ENCODE measurements at places on chromosomes 5 and 9.

GRCh38 chr5:106121972-106122605 lies 1548.6 kb downstream of the EFNA5 start:
- peaks cover 2% of the 10 kb centered on the region for H3K36me3 ChIP-seq
- H3K4me1 ChIP-seq = no peaks in the 10 kb centered on the region
- peak; percentile 2 for DNase-seq

GRCh38 chr5:43367453-43367852 lies 44.7 kb downstream of the CCL28 start:
- peaks cover 5% of the 10 kb centered on the region for H3K36me3 ChIP-seq
- peaks cover 6% of the 10 kb centered on the region for H3K4me1 ChIP-seq
- no peaks in the 10 kb centered on the region for H3K27me3 ChIP-seq
- no peak overlapping the region for H3K27ac ChIP-seq
- DNase-seq = no peak
- no peak overlapping the region for H3K4me3 ChIP-seq

GRCh38 chr5:4192111-4192510 lies 596.5 kb downstream of the IRX1 start:
- no peak overlapping the region for H3K27ac ChIP-seq
- no peak overlapping the region for H3K4me3 ChIP-seq
- H3K4me1 ChIP-seq = no peaks in the 10 kb centered on the region
- H3K36me3 ChIP-seq = no peaks in the 10 kb centered on the region

GRCh38 chr9:113228130-113228665 lies 6.9 kb downstream of the SLC31A1 start:
- DNase-seq = no peak
- H3K27me3 ChIP-seq = no peaks in the 10 kb centered on the region
- H3K27ac ChIP-seq = no peak overlapping the region
- H3K36me3 ChIP-seq = peaks cover 1% of the 10 kb centered on the region
- H3K4me1 ChIP-seq = peaks cover 17% of the 10 kb centered on the region

GRCh38 chr9:89411759-89412158 lies 86.2 kb downstream of the SEMA4D start:
- DNase-seq = no peak
- peaks cover 27% of the 10 kb centered on the region for H3K36me3 ChIP-seq
- H3K27ac ChIP-seq = peak overlapping the region; percentile 99
- peak overlapping the region; percentile 7 for H3K4me3 ChIP-seq
- H3K4me1 ChIP-seq = peaks cover 98% of the 10 kb centered on the region

DNA sequence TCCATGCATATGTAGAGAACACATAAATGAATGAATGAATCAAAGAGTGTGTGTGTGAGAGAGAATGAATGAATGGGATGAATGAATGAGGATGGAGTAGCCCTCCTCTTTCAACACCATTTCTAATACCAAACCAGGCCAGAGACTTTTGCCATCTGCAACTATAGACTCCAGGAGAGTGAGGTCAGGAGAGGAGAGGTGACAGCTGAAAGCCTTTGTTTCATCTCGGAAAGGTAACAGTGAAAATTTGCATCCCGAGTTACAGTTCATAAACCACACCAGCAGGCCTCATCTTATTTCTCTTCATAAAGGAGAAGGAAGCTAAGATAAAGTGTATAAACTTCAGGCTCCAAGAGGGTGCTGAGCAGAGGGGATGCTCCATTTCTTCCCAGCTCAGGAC lies 255.3 kb upstream of the KLF4 start:
- no peak overlapping the region for H3K27ac ChIP-seq
- H3K4me3 ChIP-seq = no peak overlapping the region
- DNase-seq = no peak

- H3K4me3 ChIP-seq = no peak overlapping the region
- no peak overlapping the region for H3K27ac ChIP-seq
- H3K4me1 ChIP-seq = no peaks in the 10 kb centered on the region
- H3K27me3 ChIP-seq = no peaks in the 10 kb centered on the region
Observed at GRCh38 chr9:116644091-116644688, 42.9 kb upstream of the TRIM32 start.

GRCh38 chr5:146745931-146746577 lies 132.5 kb downstream of the PPP2R2B start:
- H3K27me3 ChIP-seq = no peaks in the 10 kb centered on the region
- H3K4me3 ChIP-seq = no peak overlapping the region
- no peaks in the 10 kb centered on the region for H3K36me3 ChIP-seq
- no peak overlapping the region for H3K27ac ChIP-seq

DNA sequence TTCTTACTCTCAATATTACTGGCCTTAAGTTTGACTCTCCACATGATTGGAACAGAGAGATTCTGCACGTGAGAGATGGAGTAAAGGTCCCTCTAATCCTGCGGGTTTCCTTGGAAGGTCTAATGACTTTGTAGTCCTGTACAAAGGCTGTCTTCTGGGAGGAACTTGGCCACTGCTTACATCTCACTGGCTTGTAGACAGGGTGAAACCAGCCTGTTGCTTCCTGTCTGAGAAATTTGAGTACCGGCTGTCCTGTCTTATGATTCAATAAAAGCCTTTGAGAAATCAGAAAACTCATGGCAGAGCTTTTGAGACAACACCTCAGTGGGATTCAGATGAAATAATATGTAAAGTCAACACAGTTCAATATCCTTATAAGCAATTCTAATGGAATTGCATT lies 43.0 kb downstream of the IL31RA start:
- peaks cover 11% of the 10 kb centered on the region for H3K27me3 ChIP-seq
- no peaks in the 10 kb centered on the region for H3K36me3 ChIP-seq
- H3K4me1 ChIP-seq = peaks cover 20% of the 10 kb centered on the region
